ENCODE measurements at places on chromosomes 2 and 18. TPM values are rescaled to one million over a fixed set of nuclear protein-coding genes. Genes with fewer than 3 reads are reported as not detected.

GRCh38 chr2:207944979-207945600 is 80.2 kb downstream of the PLEKHM3 start:
- no peak for DNase-seq

DNA sequence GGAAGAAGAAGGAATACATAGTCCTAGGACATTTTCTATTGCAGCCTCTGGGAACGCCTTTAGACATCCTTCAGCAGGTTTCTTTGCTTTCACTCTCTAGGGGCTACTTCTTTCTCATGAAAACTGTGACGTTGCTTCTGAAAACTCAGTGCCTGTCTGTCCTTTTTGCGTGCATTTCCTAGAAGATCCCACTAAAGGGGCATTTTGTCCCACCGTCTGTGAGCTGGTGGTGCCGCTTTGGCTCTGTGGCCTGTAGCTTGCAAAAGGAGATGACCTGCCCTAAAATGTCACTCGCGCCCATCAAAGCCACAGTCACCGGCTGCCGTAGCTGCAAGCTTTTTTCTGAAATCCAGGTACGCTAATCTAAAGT is 579 bp downstream of the STAT4 start:
- DNase-seq: no peak

DNA sequence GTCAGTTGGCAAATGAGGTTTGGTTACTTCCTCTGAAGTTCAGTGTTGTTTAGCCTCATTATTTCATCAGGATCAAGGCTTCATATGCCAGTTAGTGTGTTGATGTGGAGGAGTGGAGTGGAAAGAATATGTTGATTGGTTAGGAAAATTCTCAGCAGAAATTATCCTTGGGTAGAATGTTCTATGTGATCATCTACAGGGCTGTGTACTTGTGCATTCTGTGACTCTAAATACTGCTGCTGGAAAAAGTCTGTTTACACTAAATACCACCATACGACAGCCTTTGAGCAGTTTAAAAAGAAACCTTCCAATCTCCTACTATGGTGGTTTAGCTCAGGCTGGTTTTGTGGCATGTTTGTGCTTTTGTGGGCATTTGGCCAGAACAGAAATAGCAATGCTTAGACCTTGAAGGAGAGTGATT is 25.8 kb downstream of the CAB39 start:
- DNase-seq: no peak

DNA sequence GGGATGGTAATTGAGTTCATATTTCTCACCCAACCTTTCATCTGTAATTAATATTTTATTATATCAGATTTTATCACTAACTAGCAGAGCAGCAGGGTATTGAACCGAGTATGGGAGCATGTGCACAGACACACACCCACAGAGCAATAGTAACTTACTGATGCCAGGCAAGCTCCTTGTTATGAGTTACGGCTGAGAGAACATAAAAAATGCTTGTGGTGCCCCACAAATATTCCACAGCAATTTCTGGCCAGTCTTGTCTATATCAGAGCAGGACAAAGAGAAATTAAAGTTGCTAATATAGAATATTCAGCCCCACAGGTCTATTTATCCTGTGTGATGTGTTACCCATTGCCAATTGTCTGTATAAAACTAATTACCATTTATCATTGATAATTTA is 501.8 kb upstream of the RAB12 start:
- DNase-seq: no peak

DNA sequence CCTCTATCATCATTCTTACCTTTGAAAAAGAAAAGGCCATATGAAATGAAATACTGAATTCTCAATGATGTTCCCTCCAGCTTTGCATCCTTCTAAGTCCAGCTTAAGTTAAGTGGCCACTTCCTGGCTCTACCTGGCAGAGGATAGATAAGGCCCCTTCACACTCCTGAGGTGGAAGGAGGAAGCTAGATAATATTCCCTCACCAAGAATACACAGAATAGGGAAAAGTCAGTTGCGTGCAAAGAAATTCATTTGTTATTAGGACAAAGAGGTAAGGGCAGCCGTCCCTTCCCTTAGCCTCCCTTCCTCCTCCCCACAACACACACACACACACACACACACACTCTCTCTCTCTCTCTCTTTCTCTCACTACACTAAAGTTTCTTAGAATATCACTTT is 37.5 kb downstream of the OLA1 start:
- DNase-seq: no peak

Gene ZNF142
- total RNA-seq: 28.7 TPM

Gene WDPCP
- 4.2 TPM for total RNA-seq

Gene SELENOI
- total RNA-seq: 11.7 TPM
